HFFc6 (cell line): ENCODE measurements at places on chromosomes 13 and 19. TPM values are rescaled to one million over a fixed set of nuclear protein-coding genes. Genes with fewer than 3 reads are reported as not detected.

DNA sequence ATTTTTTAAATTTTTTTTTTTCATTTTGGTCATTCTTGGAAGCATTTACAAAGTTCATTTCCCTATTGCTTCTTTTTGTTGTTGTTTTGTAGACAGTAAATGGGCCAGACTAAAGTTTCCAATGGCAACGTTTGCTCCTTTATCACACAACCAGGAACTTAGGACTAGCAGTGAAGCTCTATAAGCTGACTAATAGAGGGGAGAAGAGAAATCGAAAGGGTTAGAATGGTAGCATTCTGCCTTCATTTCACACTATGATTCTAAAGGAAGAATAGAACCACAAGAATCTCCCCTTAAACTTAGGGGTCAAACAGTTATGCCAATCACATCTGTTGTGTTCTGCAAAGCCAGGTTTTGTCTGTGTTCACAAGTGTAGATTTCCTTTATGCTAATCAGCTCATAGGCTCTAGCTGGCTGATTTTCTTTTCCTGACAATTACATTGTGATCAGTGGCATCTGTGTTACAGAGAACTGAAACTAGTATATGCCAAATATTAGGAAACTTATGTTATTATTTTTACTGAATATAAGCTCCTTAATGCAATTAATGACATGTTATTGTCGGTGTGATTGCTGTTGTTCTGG is 467.3 kb downstream of the DACH1 start:
- no peaks in the 10 kb centered on the region for H3K4me1 ChIP-seq
- no peak overlapping the region for H3K4me3 ChIP-seq
- no peak overlapping the region for H3K27ac ChIP-seq
- no peaks in the 10 kb centered on the region for H3K36me3 ChIP-seq
- H3K27me3 ChIP-seq, result peaks cover 1% of the 10 kb centered on the region

DNA sequence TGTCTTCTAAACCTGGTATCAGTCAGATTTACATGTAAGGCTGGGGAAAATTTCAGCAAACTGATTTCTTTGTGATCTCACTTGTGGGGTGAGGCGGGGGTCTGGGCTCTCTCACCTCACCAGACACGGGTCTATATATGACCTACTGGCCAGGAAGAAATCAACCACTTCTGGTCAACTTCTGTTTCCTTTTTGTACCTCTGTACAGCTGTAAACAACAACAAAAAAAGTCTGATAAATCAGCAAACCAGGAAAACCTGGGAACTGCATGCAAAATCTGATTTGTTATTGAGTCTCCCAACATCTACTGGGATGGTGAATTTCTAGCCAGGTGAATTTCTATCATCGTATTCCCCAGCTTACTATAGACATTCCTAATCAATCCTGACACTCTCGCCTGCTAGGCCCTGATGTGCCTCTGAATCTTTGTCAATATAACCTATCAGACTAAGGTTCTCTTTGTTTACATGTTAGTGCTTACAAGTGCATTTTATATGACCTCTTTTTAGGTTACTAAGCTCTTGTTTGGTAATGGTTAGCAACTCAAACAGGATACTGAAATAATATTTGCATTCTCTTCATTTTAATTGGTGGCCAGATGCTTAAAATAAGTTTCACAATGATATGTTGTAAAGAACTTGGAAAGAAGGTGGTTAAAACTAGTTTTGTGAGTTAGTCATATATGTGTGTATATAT is 77.7 kb downstream of the LRRC63 start:
- H3K36me3 ChIP-seq, result no peaks in the 10 kb centered on the region
- no peak overlapping the region for H3K4me3 ChIP-seq
- H3K27ac ChIP-seq, result no peak overlapping the region

Gene CCDC97
- 15.3 to 17.1 TPM (median 16.6 TPM) in 3 replicates for total RNA-seq

DNA sequence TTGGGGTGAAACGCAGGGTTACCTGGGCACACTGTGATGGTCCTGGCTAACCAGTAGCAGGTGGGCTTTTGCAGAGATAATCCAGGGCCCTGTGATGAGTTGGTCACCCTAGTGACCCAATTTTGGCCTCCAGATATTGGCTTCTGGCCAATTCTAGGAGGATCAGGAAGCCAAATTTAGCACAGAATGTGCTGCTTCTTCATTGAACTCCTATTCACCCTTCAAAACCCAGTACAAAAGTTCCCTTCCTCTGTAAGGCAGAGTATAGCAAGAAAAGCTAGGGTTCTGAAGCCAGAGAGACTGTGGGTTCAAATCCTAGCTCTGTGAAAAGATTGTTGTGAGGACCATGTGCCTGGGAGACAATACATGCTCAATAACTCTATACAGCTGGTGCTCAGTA is 70.8 kb downstream of the INSR start:
- DNase-seq, result no peak
- H3K4me1 ChIP-seq, result no peaks in the 10 kb centered on the region
- H3K4me3 ChIP-seq, result no peak overlapping the region
- peaks cover 3% of the 10 kb centered on the region for H3K27me3 ChIP-seq

Gene USHBP1
- total RNA-seq, result not detected in 3 replicates

- H3K4me1 ChIP-seq, result peaks cover 31% of the 10 kb centered on the region
- peak overlapping the region; percentile 8; the same call in 1 of the 2 replicates for H3K4me3 ChIP-seq
- H3K27me3 ChIP-seq, result peaks cover 10% of the 10 kb centered on the region
- no peak overlapping the region for H3K27ac ChIP-seq
Measured at GRCh38 chr13:25215253-25215575, 43.1 kb upstream of the AMER2 start.

DNA sequence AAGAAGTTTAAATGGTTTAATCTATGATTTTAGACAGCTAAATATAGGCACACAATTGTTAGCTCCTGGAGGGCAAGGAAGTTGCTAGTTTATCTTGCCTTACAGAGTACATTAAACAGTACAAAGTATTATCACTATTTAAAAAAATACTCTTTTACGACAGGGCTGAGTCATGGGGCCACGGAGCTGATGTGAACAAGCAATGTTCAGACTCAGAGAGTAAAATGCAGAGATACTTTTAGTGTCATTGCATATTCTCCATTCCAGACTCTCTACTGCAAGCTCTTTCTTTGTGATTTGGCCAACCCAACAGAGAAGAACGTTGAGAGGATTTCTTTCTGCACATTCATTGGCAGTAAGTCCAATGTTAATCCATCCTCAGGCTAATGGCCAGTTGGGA is 352.4 kb downstream of the SPRY2 start:
- H3K36me3 ChIP-seq, result no peaks in the 10 kb centered on the region
- peaks cover 67% of the 10 kb centered on the region for H3K4me1 ChIP-seq

DNA sequence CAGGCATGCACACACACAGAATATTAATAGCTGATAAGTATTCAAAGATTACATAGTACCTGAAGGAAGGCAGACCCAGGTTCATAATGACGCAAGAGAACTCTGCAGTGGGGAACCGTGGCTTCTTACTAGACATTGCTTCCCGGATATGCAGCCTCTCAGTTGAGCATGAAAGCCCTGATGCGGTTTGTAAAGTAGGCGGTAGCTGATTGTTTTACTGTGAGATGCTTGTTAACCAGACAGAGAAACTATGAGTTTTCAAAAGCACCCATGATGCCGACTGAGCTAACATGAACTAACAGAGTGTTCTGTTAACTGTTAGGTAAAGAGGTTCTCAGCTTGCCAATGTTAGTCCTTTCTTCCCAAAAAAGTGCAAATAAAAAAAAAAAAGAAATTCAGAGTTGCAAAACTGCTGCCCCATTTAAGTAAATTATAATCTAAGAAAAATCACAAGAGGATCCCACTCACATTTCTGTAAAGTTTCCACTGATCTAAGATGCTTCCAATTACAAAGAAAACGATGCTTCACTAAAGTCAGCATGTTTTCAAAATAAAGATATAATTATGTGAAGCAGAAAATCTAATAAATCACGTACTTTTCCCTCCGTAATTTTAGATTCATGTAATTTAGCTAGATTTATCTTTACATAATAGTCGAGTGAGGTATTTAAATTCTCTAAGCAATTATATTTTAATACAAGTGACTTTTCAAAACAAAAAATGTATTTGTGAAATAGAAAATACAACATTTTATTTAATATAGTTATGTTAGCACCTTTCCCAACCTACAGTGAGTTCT is 2.2 kb downstream of the FLT1 start:
- peak overlapping the region; percentile 67 for H3K27ac ChIP-seq
- peak; percentile 55 for DNase-seq
- peaks cover 4% of the 10 kb centered on the region; the same call in 1 of the 2 replicates for H3K27me3 ChIP-seq
- H3K4me1 ChIP-seq, result peaks cover 71% of the 10 kb centered on the region

GRCh38 chr13:44313674-44314073 is 60.0 kb upstream of the SERP2 start:
- DNase-seq, result peak; percentile 83
- H3K4me1 ChIP-seq, result peaks cover 66% of the 10 kb centered on the region
- peak overlapping the region; percentile 98 for H3K27ac ChIP-seq
- H3K4me3 ChIP-seq, result peak overlapping the region; percentile 69
- H3K36me3 ChIP-seq, result no peaks in the 10 kb centered on the region

DNA sequence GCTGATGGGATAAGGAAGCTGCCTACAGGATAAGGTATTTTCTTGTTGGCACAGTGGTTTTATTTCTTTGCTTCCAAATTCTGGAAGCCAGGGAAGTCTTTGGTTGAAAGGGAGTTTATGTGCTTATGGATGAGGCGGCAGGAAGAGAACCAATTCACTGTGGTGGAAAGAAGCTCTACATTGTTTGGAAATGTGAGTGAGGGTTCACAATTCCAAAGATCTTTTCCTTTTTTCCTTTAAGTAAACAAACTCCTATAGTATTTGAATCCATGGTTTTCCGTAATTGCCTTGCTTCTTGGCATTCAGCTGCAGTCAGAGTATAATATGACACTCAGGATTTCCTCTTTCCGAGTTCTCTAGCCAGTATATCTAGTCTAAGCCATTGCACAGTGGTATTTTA is 86.2 kb downstream of the TEX29 start:
- no peak overlapping the region for H3K4me3 ChIP-seq
- DNase-seq, result no peak
- H3K27ac ChIP-seq, result no peak overlapping the region
- peaks cover 31% of the 10 kb centered on the region for H3K27me3 ChIP-seq
- no peaks in the 10 kb centered on the region for H3K4me1 ChIP-seq

- H3K36me3 ChIP-seq, result peaks cover 5% of the 10 kb centered on the region
- H3K27ac ChIP-seq, result no peak overlapping the region
- peaks cover 4% of the 10 kb centered on the region for H3K27me3 ChIP-seq
- H3K4me1 ChIP-seq, result no peaks in the 10 kb centered on the region
- H3K4me3 ChIP-seq, result no peak overlapping the region
Measured at GRCh38 chr13:112114391-112114790, 47.4 kb downstream of the SOX1 start.

GRCh38 chr19:8935460-8935859 is 74.7 kb downstream of the MUC16 start:
- DNase-seq, result no peak
- H3K27ac ChIP-seq, result no peak overlapping the region
- no peaks in the 10 kb centered on the region for H3K4me1 ChIP-seq

Gene IL27RA
- 5.2 to 6.5 TPM (median 5.6 TPM) in 3 replicates for total RNA-seq

Gene RNASEH2B
- 11.5 to 18.7 TPM (median 14.7 TPM) in 3 replicates for total RNA-seq

DNA sequence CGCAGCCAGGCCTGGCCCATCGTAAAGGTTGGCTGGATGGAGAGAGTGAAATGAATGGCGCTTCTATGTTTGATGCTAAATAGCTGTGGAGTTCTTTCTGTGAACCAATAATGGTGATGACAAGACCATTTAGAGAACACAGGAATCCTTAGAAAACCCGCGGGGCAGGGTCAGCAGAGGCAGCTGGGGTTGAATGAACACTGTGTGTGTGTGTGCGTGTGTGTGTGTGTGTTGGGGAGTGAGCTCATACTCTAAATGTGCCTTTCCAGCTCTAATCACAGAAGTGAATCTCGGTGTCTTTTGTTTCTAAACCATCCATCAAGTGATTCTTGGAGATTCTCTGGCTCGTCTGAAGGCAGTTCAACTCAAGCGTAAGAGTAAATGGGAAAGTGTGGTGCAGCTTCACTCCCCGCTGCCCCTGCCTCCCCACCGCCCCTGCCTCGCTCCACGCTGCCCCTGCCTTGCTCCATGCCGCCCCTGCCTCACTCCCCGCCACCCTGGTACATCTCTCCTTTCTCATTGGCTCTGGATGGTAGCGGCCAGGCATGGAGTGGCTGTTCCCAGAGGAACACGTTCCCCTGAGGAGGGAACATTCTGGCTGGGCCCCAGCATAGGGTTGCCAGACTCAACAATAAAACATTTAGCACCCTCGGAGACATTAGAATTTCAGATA is 21.2 kb downstream of the TMPRSS9 start:
- no peak overlapping the region for H3K4me3 ChIP-seq
- H3K27ac ChIP-seq, result no peak overlapping the region
- no peak for DNase-seq
- peaks cover 11% of the 10 kb centered on the region for H3K36me3 ChIP-seq

DNA sequence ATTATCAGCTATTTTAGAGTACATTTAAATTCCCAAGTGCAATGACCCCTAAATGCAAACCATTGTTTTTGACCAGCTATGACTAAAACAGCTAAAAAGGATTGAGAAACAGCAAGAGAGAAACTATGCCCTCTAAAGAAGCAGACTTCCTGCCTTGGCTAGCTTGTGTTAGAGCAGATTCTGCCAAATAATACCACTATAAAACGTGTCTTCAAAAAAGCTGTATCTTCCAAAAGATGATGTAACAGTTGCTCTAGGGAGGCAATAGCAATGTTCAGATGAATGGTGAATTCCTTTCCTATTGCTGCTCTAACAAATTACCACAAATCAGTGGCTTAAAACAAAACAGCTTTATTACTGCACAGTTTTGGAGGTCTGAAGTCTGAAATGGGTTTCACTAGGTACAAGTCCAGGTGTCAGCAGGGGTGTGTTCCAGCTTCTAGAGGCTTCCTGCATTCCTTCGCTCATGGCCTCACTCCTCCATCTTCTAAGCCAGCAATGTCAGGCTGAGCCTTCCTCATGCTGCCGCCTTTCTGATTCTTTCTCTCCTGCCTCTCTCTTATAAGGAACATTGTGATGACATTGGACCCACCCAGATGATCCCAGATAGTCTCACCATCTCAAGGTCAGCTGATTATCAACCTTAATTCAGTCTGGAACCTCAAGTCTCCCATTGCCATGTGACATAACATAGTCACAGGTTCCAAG is 84.5 kb downstream of the LRRC63 start:
- H3K27me3 ChIP-seq, result no peaks in the 10 kb centered on the region; the same call in 1 of the 2 replicates
- peak overlapping the region; percentile 38; the same call in 1 of the 2 replicates for H3K4me3 ChIP-seq
- no peaks in the 10 kb centered on the region for H3K36me3 ChIP-seq
- peak overlapping the region; percentile 85 for H3K27ac ChIP-seq

- H3K27me3 ChIP-seq, result peaks cover 14% of the 10 kb centered on the region
- no peaks in the 10 kb centered on the region for H3K36me3 ChIP-seq
- H3K27ac ChIP-seq, result no peak overlapping the region
Measured at GRCh38 chr19:48681127-48681470, 8.3 kb upstream of the NTN5 start.

- H3K27me3 ChIP-seq, result peaks cover 2% of the 10 kb centered on the region; the same call in 1 of the 2 replicates
- H3K4me3 ChIP-seq, result peak overlapping the region; percentile 30
- no peak overlapping the region for H3K27ac ChIP-seq
- H3K4me1 ChIP-seq, result peaks cover 13% of the 10 kb centered on the region
- peak; percentile 3 for DNase-seq
Measured at GRCh38 chr13:100039740-100040139, 49.2 kb upstream of the PCCA start.

Gene SPRYD7
- 15.3 to 18.9 TPM (median 18.4 TPM) in 3 replicates for total RNA-seq

DNA sequence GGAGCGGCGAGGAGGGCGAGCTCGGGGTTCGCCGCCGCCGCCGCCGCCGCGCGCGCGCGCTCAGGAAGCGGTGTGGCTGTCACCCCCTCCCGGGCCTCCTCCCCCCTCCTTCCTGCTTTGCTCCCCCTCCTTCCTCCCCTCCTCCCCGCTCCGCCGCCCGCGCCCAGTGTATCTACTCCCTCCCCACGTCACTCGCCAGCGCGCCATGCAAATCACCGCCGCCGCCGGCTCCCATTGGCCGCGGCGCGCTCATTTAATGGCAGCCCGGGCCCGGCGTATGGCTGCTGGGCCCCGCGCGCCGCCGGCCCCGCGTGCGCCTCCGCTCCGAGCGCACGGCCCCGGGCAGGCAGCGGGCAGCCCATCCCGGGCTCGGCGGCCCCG is 335 bp upstream of the SOX1 start:
- peaks cover 44% of the 10 kb centered on the region for H3K27me3 ChIP-seq
- H3K36me3 ChIP-seq, result peaks cover 6% of the 10 kb centered on the region
- no peaks in the 10 kb centered on the region for H3K4me1 ChIP-seq
- no peak for DNase-seq
- H3K27ac ChIP-seq, result no peak overlapping the region
- H3K4me3 ChIP-seq, result no peak overlapping the region

Gene CXCL17
- not detected in 3 replicates for total RNA-seq
